H7 (cell line): ENCODE measurements at places on chromosomes 3 and 15.

DNA sequence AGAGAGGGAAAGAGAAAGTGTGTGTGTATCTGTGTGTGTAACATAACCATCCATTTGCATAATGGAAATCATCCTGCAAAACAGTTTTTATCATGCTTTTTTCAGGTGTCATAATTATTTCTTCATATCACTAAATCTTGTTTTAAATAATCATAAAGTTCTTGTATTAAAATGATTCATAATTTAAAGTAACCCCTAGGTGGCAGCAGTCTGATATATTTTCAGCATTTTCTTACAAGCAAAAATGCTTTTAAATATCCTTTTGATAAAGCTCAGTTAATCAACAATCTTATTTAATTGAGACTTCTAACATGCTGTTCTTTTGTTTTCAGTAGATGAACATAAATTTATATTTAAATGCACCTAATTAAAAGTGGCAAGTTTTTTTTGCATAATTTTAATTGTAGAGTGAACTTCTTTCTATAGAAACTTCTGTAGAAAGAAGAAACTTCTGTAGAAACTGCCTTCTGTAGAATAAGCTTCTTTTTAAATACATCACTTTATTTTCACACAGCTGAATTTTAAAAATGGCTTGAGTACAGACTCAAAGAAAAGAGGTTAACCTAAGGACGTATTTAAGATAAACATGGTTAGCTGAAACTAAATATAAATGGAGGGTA, 72.5 kb downstream of the OPA1 start:
- DNase-seq: no peak

- DNase-seq: no peak
These were observed 353.5 kb upstream of the IL12A start for GRCh38 chr3:159635047-159635641.

DNA sequence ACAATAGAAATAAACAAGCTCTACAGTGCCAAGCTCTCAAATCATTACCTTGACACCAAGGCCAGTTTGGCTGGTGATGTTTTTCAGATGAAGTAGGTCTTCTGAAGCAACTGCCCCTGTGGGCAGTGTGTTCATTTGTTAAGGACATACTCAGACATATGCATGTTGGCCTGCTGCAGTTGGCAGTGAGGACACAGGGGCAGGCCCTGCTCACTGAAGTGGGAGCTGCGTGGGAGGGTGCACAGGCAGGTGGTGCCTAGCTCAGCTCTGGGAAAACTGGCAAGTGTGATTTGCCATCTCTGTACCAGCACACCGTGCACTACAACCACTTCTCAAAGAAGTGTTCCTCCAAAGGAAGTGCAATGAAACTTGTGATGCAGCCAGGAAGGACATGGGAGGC, 28.5 kb upstream of the SNRK start:
- no peak for DNase-seq

DNA sequence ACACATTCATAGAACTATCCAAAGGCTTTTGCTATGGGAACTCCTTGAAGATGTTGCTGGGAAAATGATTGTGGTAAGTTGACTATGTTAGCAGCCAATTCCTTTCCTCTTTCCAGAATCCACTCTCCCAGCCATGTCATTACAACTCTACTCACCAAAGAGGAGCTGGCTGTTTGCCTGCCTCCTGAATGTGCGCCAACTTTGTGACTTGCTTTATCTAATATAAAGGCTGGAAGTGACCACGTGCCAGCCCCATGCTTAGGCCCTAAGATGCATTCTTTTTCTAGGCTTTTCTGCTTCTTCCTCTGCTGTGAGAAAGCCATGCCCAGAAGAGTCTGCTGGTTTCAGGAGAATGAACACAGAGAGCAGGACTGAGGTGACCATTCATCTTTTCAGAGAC, 182.2 kb downstream of the GABRB3 start:
- DNase-seq: no peak

DNA sequence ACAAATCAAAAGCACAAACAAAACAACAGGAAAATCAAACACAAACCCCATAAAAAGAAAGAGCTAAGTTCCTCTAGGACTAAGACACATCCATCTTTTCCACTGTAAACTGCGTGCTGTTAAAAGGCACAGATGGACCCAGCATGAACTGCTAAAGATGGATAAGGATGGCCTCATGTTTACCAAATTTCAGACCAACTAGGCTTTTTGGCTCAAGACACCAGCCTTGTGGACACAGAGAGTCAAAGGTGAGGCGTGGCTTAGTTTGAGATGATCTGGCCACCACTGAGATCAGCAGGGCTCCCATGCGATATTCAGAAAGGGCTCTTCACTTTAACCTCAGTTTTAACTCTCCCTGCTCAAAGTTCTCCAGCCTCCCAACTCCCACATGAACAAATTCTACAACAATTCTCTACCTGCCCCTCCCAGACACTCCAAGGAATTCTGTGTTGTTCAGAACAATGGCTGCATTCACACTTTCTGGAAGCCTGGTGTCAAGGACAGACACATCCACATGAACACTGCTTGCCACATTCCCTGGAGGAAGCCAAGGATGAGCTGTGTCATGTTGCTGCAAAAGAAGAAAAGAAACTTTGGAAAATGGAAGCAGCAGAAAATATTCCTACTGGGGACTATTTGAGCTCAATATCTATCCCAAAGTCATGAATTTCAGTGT, 198.4 kb upstream of the LRRN1 start:
- DNase-seq: no peak

- DNase-seq: no peak
These were observed 619.4 kb downstream of the PYDC2 start for GRCh38 chr3:192080336-192080735.

GRCh38 chr15:43423793-43424192, 52.9 kb downstream of the TUBGCP4 start:
- DNase-seq: no peak

GRCh38 chr15:27842526-27842925, 256.6 kb downstream of the OCA2 start:
- DNase-seq: no peak

DNA sequence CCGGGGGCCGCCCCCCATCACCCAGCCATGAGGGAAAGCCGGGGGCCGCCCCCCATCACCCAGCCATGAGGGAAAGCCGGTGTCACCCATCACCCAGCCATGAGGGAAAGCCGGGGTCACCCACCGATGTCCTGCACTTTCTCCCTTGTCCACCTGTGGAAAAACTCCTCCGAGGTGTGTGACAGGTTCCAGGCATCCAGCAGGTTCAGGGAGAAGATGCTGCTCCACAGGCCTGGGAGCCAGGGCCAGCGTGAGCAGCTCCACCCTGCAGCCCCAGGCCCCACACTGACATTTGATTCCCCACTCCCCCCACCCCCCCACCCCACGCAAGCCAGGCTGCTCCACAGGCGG, 15.5 kb upstream of the EHD4 start:
- no peak for DNase-seq

GRCh38 chr15:56988219-56988618, 69.8 kb downstream of the TCF12 start:
- no peak for DNase-seq

DNA sequence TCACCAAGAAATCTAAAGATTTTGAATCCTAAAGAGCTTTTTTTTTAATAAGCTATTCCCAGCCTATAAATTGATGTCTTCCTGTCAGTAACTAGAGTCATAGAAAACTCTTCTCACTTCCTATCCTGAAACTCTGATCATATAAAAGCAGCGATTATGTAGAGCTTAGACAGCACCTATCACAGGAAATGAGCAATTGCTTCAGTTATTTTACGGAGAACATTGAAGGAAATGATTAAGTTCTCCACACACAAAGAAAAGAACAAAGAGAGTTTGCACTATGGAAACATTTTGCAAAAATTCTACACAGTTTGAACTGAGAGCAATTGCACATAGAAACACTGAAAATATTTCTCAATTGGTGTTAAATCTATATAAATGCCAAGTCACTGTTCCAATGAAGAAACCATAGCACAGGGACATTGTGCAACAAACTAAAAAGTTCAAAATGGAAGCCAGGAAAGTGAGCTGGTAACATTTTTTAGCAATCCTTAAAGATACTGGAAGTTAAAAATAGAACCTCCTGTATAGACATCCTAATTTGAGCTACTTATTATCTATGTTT, 291.5 kb upstream of the ARHGEF26 start:
- DNase-seq: no peak

- no peak for DNase-seq
These were observed 77.3 kb downstream of the CNTN3 start for GRCh38 chr3:74537164-74537563.

GRCh38 chr3:186073641-186074040, 35.2 kb downstream of the ETV5 start:
- no peak for DNase-seq

DNA sequence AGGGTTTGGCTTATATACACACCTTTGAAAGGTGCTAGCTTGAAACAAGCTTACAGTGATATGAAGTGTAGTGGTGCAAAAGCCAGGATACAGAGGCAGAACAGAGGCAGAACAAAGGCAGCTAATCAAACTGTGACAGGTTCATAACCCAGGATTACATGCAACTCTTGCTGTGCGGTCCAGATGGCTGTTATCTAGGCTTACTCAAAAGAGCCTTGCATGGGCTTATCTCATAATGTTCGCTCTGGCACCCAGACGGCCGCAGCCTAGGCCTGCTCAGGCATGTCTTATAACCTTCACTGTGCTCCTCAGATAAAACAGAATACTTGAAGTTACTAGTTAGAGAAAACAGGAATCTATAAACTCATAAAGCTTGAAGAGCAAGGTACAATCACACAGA, 22.8 kb upstream of the NOX5 start:
- DNase-seq: no peak

DNA sequence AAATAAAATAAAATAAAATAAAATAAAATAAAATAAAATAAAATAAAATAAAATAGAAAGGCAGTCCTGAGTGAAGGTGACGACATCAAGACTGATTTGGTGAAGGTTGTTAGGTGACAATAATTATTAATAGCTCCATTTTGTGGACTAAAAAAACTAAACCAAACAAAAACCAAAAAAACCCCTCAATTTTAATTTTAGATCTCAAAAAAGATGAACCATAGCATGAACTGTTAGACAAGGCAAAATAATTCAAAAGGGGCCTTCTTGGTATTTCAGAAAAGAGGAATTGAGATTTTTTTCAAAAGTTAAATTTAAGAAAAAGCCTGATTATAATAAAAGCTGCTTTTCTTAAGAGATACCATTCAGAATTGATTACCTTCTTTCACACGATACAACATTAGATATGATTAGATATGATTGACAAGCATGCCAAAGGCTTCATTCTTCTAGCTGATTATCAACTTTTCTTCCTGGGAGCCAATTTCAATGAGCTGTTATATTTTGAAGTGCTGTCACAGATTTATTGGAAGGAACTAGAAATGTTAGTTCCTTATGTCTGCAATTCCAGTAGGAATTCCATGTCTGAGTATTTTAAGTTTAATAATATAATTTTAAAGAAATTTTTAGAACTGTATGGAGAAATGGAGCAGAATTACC, 244.7 kb downstream of the MBNL1 start:
- no peak for DNase-seq

GRCh38 chr15:75836959-75837334, 6.3 kb upstream of the UBE2Q2 start:
- DNase-seq: no peak

DNA sequence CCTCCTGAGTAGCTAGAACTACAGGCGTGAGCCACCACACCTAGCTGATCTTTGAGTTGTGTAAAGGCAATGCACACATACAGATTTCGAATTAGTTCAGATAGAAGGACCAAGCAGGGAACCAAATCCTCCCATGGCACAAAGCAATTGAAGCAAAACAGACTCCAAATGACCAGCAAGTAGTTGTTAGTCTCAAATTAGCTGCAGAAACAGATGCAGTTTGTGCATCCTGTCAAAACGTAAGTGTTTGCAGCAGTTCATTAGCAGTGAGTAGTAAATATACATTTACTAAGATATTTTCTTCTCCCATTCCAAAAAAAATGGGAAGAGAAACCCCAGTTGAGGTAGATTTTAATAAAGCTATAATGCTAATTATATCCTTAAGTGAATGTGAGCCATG, 15.8 kb upstream of the FAM174B start:
- no peak for DNase-seq
